ENCODE measurements at places on chromosomes 11 and 22.
A peak's percentile ranks its signal among the peaks of the same experiment; 100 is the strongest.

DNA sequence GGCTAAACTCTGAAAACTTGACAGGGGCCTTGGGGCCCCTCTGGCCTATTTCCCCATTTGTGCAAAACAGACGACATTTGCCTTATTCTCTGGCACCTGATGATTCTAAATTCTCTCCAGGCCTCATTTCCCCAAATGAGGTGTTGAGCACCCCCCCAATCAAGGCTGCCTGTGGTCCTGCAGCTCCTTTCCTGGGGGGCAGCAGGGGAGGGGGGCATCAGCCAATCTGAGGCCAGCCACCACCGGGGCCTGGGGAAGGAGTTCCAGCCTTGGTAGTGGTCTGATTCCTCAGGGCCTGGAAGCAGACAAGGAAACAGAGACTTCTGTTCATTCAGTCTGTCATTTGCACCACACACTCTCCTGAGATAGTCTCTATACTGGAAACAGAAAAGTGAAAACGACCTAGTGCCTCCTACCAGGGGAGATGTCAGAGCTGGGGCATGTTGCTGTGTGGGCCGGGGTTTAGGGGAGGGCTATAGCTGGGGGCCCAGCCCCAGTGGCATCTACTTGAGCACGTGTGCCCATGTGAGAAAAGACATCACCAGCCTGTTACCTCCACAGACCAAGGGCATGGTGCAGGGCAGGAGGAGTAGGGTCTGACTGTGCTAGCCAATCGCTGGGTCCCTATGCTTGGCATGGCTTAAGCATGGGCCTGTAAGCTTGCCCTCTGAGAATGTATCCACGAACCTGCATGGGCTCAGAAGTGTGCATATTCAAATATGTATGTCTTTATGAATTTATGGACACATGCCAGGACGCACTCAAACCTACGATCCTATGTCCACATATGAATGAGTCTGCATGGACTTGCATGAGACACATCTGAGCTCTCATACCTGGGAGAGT, 1.8 kb upstream of the TPBGL start:
- no peak for DNase-seq

DNA sequence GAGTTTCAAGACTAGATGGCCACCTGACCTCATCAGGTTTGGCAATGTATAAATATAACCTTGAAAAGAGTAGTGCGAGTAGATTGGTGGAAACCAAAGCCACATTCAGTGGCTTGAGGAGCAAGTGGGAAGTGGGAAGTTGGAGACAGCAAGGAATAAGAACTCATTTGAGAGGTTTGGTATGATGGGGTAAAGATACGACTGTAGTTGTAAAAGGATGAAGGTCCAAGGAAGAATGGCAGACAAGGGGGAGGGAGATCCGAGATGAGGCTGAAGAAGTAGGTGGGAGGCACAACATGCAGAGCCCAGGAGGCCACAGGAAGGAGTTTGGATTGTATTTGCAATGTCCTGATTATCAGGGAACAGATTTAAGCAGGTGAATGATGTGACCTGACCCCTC, 20.8 kb downstream of the RASSF10 start:
- no peak for DNase-seq

- DNase-seq = peak; percentile 34
Observed at GRCh38 chr22:36144886-36145541, 15.5 kb downstream of the APOL3 start.

- no peak for DNase-seq
Observed at GRCh38 chr22:18091916-18092526, 14.2 kb downstream of the PEX26 start.

DNA sequence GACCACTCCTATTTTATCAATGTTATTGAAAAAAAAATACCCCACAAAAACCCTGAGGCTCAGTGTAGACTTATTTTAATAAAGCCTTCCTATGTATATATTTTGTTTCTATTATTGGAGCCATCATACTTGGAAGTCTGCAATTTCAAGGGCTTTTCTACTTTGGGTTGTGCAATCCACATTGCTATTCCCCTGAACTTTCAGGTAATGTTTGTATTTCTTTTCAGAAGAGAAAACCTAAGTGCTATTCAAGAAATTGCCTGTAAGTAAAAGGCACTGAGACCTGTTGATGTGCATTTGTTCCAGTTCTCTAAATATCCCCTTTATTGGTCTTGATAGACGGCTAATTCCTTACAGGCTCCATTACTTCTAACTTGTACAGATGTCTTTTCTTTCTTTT, 280.7 kb upstream of the RAG2 start:
- no peak for DNase-seq

DNA sequence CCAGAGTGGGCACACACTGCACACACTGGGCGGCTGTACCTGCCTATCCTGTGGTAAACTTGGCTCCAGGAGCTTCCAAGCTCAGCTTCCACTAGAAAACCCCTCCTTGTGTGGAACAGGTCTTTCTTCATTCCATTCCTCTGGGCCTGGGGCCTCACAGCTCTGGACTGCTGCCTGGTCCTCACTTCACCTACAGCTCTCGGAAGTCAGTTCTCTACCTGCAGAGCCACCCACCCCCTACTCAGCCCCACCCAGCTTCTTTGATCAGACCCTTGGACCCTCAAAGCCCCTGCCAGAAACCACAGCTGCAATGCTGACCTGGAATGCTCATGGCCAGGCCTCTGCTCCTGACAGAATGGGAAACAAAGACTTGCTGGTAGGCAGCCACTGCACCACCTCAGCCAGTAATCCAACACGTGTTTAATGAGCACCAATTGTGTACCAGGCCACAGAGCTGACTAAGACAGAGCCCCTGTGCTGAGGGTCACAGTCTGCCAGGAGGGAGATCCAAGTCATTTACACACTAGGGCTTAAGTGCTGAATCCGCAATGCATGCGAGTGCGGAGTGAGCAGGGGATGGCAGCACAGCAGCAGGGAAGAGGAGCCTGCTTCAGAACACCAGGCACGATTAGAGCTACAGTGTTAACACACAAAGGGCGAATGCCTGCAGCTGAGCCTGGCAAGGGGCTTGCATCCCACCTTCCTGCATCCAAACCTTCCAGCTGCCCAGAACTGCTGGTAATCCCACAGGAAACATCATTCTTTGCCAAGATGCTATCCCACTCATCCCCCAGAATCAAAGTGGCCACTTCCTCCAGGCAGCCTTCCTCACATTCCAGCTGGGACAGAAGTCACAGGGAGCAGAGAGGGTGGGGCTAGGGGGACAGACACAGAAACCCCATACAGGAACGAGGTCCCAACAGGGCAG, 4.6 kb downstream of the GNB1L start:
- no peak for DNase-seq

GRCh38 chr11:128867277-128867676, at the start of gene KCNJ1:
TSS of gene KCNJ1 (minus strand) at chr11:128867296. CDS start at chr11:128840243, 27,053 bp downstream.
- no peak for DNase-seq
